HepG2 (cell line): ENCODE measurements at places on chromosomes 2 and 18. TPM values are rescaled to one million over a fixed set of nuclear protein-coding genes. Genes with fewer than 3 reads are reported as not detected.
A peak's percentile ranks its signal among the peaks of the same experiment; 100 is the strongest.

The CIB4 gene
- not detected in 2 replicates for polyA plus RNA-seq

The C2orf80 gene
- polyA plus RNA-seq = not detected in 2 replicates

The CRYGD gene
- polyA plus RNA-seq = not detected in 2 replicates

The ASNSD1 gene
- polyA plus RNA-seq = 26.9 and 35.1 TPM in 2 replicates

DNA sequence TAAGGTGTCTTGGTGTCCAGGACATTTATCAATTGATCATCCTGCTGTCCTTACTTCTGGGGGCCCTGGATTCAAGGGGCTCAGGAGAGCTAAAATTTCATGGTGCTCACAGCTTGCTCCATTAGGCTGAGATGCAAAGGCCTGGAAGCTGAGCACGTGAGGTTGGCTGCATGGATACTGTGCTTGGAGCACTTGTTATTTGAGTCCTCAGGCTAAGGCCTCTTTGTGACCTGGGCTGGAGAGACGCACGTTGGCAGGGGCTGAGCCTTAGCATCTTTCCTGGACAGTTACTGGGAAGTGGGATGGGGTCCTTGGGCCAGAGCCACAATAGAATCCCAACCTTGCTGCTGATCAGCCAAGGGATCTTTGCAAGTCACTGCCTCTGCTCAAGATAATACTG, 151.2 kb upstream of the HS6ST1 start:
- DNase-seq = no peak

GRCh38 chr2:72378753-72379348, 231.2 kb upstream of the CYP26B1 start:
- DNase-seq = no peak

- no peak for DNase-seq
Measured at GRCh38 chr2:238182362-238182761, 21.1 kb downstream of the ILKAP start.

GRCh38 chr2:128298846-128299507, 19.7 kb downstream of the HS6ST1 start:
- no peak for DNase-seq

DNA sequence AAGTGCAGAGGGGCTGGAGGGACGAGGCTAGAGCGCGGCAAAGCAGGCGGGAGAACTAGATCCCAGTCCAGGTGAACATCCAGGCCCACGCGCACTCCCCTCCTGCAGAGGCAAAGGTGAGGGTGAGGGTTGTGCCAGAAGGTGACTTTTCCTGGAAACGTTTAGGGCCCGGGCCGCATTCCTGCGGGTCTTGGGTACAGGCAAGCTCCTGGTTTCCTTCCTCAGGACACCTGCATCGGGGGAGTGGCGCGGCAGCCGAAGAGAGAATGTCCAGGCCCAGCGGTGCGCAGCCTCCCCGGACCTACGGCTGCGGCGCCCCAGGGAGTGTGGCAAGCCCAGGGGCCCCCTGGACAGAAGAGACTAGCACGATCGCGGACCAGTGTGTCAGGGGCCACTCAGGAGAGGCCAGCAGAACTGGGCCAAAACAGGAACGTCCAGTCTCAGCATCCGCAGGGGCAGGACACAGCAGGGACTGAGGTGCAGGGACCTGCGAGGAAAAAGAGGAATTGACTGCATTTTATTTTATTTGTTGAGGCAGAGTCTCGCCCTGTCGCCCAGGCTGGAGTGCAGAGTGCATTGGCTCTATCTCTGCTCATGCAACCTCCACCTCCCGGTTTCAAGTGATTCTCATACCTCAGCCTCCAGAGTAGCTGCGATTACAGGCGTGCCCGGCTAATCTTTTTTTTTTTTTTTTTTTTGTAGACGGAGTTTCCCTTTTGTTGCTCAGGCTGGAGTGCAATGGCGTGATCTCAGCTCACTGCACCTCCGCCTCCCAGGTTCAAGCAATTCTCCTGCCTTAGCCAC, 8.7 kb upstream of the IMPA2 start:
- DNase-seq = no peak

DNA sequence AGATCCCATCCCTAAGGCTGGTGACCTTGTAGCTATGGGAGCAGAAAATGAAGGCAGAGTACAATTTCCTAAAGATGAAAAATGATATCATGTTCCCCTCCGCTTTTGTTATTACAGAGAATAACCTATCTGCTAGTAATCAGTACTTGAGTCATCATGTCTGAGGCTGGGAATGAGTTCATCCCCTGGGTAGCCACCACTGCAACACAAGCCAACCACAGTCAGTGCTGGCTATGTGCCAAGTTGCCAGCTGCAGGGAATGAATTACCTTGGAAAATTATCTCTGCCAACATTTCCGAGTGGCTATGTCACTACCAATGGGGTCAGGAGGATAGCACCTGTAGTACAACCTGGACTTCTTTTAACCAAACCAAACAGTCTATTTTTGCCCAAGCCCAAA, 1094.7 kb upstream of the DDX18 start:
- DNase-seq = no peak

DNA sequence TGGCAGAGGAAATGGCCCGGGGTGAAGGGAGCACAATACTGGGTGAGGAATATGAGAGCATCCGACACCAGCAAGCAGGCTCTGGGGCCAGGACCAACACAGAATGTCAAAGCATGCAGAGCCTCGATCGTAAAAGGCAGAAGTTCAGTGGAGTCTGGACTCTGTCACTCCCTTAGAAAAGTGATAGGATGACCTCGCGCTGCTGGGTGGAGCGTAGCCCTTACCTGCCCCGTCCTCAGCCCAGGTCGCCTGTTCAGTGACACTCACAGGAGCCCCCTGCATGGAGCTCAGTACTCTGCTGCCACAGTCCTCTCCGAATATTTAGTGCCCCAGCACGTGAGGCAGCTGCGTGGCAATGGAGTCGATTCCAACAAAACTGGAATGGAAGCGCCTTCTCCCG, 236.7 kb upstream of the MYT1L start:
- DNase-seq = no peak

- DNase-seq = no peak
Measured at GRCh38 chr2:633371-633770, 43.8 kb downstream of the TMEM18 start.

GRCh38 chr2:763766-764525, 86.7 kb upstream of the TMEM18 start:
- DNase-seq = no peak

DNA sequence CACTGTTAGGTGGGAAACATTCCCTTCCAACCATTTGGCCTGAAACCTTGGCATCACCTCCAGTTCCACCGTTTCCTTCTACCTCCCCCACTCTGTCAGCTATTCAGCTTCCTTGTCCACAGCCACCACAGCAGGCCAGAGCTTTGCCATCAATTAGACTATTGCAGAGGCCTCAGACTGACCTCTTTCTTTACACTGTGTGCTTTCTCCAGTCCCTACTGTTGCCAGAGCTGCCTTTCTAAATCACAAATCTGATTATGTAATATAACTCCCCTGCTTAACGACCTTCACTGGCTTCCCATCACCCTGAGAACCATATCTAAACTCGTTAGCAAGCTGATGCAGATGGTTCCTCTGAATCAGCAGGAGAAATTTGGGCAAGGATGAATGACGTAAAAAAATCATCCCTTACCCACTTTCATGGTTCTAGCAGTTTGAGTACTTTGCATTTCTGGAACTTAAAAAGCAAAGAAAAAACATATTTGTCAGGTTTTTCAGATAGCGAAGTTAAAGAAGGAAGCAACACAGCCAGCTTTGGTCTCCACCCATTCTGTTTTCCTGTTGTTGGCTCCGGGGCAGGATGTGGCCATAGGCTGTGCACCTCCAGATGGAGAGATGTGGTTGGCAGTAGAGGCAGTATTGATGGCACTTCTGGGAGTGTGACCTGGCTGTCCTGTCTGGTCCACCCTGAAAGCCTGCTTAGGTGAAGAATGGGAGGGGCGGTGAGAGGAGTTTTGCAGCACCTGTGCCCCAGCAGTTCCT, 422.1 kb downstream of the PARD3B start:
- DNase-seq = no peak

GRCh38 chr2:217090024-217090473, 230.2 kb upstream of the TNP1 start:
- DNase-seq = no peak

DNA sequence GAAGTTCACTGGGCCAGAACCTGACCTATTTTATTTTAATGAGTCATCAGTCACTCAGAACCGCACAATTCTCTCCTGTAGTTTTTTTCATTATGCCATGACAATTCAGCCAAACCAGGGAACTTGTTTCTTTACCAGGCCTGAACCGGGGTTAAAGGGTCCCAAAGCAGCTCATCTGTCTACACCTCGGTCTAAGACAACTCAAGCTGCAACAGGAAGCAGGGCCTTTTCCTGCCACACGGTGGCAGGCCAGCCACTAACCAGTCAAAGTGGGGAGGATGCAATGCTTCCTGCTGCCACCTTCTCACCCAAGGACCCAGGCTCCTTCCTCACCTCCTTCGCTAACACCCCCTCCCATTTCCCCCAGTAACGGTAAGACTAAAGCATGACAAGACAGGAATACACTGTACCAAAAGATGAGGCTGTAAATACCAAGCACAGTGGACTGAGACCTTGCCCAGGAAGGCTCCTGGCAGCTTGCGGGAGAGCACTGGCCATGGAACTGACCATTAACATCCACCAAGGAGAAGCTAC, 56.7 kb upstream of the ACKR3 start:
- peak; percentile 23 for DNase-seq

GRCh38 chr2:95552911-95553310, 38.9 kb upstream of the TRIM43 start:
- no peak for DNase-seq

DNA sequence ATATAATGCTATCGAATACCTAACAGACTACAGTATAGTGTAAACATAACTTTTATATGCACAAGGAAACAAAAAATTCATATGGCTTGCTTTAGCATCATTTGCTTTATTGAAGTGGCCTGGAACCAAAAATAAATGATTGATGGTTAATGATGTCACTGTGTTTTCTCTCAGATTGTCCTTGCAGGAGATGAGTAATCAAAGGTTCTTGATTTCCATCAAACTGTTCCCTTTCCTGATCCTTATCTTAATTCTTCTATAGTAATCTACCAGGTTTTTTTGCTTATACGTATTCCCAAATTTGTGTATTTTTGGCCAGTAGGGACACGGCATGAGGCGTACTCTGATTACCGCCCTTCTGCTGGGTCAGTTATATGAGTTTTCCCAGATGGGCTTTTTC, 104.9 kb upstream of the CXCR4 start:
- DNase-seq = no peak

DNA sequence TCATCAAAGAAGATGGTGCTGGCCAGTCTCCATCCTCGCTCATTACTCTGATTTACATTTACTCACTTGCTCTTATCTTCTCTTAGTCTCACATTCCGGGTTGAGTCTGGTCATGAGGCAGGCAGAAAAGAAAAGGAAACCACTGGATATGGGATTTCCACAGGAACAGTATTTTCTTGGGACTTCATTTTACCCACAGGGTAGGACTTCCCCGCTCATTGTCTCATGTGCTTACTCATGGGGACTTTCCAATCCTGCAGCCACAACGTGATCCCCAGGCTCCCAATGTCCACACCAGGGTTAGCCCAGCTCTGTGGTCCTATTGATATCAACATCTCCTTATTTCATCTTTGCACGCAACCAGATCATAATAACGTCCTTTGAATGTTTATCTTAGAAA, 373.8 kb downstream of the TMEM182 start:
- DNase-seq = no peak

- peak; percentile 33 for DNase-seq
Measured at GRCh38 chr2:88199912-88200682, 30.0 kb downstream of the THNSL2 start.

GRCh38 chr2:19496646-19497045, 138.2 kb upstream of the OSR1 start:
- DNase-seq = no peak

GRCh38 chr2:215722125-215722524, 286.3 kb upstream of the FN1 start:
- no peak for DNase-seq

DNA sequence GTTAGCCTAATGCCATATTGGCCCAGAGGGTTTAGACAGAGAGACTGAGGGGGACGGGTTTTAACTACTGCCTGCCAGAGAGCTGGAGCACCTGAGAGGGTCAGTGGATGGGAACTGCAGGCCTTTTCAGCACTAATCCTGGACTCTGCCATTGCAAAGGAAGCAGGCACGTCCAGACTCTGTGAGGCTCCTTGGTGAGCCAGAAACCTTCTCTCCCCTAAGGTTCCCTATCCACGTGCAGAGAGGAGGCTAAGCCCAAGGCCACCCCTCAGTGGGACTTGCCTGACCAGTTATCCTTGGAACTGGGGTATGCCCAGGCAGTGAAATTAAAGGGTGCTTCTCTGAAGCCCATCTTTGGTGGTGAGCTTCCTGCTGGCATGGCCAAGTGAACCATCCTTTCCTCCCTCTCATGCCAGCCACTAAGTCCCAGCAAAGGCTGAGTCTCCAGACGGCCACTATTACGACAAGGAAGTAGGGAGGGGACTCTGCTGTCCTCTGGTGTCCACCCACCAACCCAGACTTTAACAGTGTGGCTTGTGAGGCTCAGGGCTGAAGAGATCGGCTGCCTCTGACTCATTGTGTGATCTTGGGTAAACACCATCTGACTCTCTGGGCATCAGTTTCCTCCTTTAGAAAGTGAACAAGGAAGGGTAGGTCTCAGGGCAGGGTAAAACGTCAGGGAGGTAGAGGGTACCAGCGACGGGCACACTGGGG, 3.9 kb upstream of the MLPH start:
- DNase-seq = no peak
